ENCODE measurements at places on chromosomes 3 and 15.

DNA sequence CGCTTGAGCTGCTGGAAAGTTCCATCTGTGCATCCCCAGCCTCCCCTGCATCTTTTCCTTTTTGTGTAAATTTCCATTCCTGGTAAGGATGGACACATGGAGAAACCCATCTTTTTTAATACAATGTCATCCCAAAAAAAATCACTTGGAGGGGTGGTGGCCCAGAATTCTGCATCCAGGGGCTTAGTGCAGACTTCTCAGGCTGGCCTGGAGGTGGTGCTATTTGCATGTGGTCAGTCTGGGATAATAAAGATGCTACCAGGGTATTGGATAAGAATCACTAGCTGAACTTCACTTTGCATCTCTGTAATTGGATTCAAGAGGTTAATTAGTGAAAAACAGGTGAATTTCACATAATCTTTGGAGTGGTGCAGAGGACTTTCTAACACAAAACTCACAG is 1.8 kb upstream of the ZSCAN2 start:
- no peak for DNase-seq

DNA sequence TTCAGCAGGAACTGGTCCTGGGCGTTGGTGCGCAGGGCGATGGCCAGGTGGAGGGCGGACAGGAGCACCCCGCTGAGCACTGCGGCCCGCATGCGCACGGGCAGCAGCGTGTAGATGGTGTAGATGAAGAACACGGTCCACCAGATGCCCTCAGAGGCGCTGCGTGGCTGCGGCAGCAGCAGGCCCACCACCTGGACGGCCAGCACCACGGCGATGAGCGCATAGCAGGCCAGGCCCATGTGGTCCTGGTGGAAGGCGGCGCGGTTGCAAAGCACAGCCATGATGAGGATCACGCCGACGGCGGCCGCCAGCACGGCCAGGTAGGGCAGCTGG is 1.5 kb downstream of the ADCY5 start:
- no peak for DNase-seq

DNA sequence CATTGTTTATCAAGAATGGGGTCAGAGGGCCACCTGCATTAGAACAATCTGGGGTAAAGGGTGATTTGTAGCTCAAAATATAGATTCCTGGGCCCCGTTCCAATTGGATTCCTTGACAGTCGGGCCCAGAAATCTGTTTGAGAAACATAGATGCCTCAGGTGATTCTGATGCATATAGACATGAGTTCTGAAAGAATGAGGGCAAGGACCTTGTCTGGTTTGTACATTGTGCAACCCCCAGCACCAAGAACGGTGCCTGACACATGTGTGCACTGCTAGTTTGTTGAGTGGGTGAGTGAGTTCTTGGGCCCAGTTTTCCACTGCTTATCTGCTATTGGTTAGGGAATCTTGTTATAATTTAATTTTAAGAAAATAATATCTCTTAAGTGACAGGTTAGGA is 16.6 kb downstream of the CRYBG3 start:
- DNase-seq = no peak

DNA sequence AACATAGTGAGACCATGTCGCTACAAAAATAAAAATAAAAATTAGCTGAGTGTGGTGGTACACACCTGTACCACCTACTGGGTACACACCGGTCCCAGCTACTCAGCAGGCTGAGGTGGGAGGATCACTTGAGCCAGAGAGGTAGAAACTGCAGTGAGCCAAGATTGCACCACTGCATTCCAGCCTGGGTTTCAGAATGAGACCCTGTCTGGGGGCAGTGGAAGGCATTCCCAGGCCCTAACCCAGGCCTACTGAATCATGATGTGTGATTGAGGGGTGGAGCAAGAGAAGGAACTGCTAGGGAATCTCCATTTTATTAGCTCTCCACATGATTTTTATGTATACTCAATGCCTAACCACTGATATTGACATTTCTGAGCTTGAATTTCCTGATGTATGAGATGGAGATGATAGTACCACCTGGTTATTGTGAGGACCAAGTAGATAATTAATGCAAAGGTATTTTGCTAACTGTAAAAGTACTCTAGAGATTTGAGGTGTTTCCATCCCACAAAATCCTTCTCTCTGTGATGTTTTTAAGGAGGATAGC is 169.5 kb upstream of the UMPS start:
- no peak for DNase-seq

GRCh38 chr3:147356145-147356908 is 50.0 kb downstream of the ZIC4 start:
- DNase-seq = no peak

DNA sequence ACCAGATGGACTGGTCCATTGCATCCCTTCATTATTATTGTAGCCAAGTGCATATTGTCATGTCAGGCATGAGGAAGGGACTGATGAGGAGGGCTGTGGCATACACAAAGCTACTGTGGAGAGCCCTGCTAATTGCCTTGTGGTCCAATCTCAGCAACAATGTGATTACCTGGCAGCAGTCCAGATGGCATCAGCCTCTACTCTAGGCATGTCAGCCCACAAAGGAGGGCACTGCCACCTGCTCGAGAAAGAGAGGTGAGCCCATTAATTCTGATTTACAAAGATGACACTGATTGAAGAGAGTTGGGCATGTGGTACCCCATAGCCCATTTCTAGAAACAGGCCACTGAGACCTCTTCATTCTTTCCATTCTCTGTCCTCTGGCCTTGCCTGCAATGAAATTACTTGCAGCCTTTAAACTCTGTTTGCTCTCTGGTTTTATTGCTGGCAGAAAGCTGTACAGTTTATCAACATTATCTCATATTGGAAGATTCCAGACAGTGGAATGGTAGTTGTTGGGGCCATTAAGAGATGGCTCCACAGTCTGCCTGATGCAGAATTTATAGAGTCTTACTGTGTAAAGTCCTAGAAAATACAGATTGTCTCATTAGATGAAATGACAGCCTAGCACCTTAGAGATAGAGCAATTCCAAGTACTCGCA is 307.7 kb downstream of the ARPP21 start:
- DNase-seq = no peak

DNA sequence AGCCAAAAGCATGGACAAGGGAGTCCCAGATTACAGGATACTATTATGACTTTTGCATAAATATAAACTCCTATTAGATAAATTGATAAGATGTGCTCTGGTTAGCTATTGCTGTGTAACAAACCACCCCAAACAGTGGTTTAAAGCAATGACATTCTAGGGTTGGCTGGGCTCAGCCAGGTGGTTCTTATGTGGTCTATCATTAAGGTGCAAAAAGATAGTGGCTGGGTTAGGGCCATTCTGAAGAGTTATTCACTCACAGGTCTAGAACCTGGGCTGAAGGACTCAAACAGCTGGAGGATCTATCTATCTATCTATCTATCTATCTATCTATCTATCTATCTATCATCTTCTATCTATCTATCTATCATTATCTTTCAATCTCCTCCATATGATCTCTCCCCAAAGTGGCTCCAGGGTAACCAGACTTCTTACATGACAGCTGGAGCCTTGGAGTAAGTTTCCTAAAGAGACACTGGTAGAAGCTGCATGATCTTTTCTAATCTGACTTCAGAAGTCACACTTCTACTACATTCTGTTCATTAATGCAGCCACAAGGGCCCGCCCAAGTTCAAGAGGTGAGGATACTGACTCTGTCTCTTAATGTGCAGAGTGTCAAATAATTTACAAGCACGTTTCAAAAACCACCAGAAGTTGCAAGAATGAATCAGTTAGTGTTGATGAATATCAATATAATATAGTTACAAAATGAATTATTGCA is 74.9 kb upstream of the XCR1 start:
- DNase-seq = no peak

GRCh38 chr15:84006421-84006820 is 229.2 kb upstream of the GOLGA6L4 start:
- DNase-seq = no peak

GRCh38 chr3:57978316-57978715 is 29.9 kb upstream of the FLNB start:
- no peak for DNase-seq

GRCh38 chr3:14231145-14231990 is 52.8 kb downstream of the LSM3 start:
- no peak for DNase-seq

All from SIG-M5 (cell line).